H1 (cell line): ENCODE measurements at places on chromosomes 2 and 18. TPM values are rescaled to one million over a fixed set of nuclear protein-coding genes. Genes with fewer than 3 reads are reported as not detected.

- H3K36me3 ChIP-seq: no peaks in the 10 kb centered on the region
- H3K4me3 ChIP-seq: no peak overlapping the region
- H3K27me3 ChIP-seq: no peaks in the 10 kb centered on the region
- H3K27ac ChIP-seq: no peak overlapping the region
Observed at GRCh38 chr2:147223553-147224060, 621.2 kb upstream of the ACVR2A start.

- no peak for DNase-seq
- H3K4me3 ChIP-seq: no peak overlapping the region
- H3K4me1 ChIP-seq: no peaks in the 10 kb centered on the region
- H3K36me3 ChIP-seq: no peaks in the 10 kb centered on the region
- no peaks in the 10 kb centered on the region for H3K27me3 ChIP-seq
Observed at GRCh38 chr18:52353589-52353988, 13.6 kb downstream of the DCC start.

DNA sequence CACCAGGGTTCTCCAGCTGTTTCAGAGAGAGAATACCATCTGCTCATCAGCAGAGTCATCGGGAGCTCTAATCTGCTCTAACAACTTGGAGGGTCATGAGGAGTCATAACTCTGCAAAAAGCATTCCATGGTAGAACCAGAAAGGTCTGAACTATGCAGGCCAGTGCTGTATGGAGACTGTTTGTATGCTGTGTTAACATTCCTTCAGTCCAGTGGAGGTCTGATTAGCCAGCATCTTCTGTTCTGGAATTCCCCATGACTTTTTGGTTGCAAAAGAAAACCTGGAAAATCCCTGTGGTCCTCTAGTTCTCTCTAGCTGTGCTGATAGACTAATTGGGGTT lies 9.4 kb upstream of the ITGB6 start:
- H3K36me3 ChIP-seq: no peaks in the 10 kb centered on the region
- no peaks in the 10 kb centered on the region for H3K27me3 ChIP-seq
- no peak overlapping the region for H3K27ac ChIP-seq
- H3K4me3 ChIP-seq: no peak overlapping the region
- no peaks in the 10 kb centered on the region for H3K4me1 ChIP-seq
- DNase-seq: no peak

The SLC5A7 gene
- 0.11 and 0.15 TPM in 2 replicates for total RNA-seq

The ANKRD62 gene
- not detected in 2 replicates for total RNA-seq
